ENCODE measurements at places on chromosomes 7 and 10. TPM values are rescaled to one million over a fixed set of nuclear protein-coding genes. Genes with fewer than 3 reads are reported as not detected.
A peak's percentile ranks its signal among the peaks of the same experiment; 100 is the strongest.

LIPM gene
- total RNA-seq: not detected

- peak; percentile 37 for DNase-seq
Observed at GRCh38 chr10:60148266-60148840, 241.3 kb downstream of the ANK3 start.

GRCh38 chr7:97218767-97219166, 101.3 kb downstream of the SDHAF3 start:
- DNase-seq: no peak

- DNase-seq: no peak
Observed at GRCh38 chr10:26738301-26738911, 40.9 kb downstream of the PDSS1 start.

- DNase-seq: no peak
Observed at GRCh38 chr7:7766671-7767070, 48.3 kb upstream of the RPA3 start.

Measured in pancreas (tissue), 10 donors.